ENCODE measurements at places on chromosomes 6 and 20.

DNA sequence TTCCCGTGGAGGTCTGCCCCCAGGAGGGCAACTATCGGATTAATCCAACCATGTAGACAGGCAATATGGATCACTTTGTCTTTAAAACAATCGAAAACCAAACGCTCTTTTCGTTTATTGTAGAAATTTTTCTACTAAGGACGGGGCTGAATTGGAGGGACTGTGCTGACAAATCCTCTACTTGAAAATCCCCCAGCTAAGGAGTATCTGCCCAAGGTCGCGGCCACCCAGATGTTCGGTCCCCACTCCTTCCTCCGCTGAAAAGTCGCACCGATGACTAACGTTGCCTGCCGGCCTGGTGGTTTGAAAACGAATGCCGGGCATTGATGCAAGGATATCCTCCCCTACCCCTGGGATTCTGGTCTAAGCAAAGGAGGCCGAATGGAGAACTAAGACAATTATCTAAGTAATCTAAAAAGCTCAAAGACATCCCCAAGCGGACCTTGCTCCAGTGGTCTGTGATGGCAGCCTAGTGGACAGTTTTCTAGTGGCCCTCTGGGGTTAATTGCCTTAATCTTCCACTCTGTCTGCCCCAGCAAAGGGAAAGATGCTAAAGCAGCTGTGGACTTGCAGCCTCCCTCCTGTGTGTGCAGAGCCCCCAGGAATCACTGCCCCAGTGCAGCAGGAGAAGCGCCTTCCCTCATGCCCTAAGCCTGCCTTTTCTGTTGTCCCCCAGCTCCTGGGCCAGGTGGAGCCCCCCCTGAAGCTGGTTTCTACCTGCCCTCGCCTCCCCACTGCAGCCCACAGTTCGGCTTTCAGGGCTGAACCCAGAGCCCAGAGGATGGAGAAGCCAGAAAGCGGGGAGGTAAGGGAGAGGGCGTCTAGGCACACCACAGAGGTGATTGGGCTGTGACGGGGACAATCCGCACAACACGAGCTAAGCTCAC lies 3.6 kb upstream of the FOXC1 start:
- DNase-seq: no peak

DNA sequence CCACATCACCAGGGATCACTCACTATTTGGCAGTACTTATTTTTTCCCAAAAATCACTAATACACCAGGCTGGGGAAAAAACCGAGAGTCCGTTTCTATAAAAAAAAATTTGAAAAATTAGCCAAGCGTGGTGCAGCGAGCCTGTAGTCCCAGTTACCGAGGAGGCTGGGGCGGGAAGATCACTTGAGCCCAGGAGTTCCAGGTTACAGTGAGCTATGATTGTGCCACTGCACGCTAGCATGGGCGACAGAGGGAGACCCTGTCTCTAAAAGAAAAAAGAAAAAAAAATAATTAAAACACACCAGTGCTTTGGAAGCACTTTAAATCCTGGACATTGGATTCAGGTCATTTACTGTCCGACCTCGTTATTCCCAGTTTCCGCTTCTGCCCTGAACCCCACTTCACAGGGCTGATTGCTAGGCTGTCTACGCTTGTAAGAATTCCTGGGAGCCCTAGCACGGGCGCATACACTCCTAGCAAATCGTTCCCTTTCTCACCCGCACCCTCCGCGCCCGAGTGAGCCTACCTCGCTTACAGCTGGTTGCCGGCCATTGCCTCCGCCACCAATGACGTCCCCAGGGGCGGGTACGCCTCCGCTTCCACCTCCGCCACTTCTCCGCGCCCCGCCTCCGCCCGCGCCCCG lies at the start of gene TPMT:
TPMT (minus strand) TSS at position 571 of the 643 bp plus-strand sequence. CDS start 5,950 bp downstream, outside the sequence.
- peak; percentile 51 for DNase-seq

- DNase-seq: no peak
These were observed 11.5 kb upstream of the CCDC170 start for GRCh38 chr6:151482290-151482689.

- peak; percentile 86 for DNase-seq
These were observed 756 bp upstream of the RBCK1 start for GRCh38 chr20:407133-407952.

GRCh38 chr6:127515234-127515793 lies 3.8 kb downstream of the MTCL3 start:
- no peak for DNase-seq

DNA sequence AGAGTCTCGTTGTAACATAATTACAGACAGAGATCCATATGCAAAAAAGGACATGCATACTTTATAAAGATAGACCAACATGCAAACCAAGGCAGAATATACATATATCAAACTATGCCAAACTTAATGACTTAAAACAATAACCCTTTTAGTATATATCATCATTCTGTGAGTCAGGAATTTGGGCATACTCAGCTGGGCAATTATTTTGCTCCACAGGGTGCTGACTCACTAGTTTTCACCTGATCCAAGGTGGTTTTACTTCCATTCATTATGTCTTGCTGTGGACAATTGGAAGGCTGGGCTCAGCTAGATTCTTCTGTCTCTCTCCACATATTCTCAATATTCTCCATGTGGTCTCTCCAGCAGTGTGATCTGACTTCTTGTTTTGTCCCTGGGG lies 41.2 kb upstream of the RNF146 start:
- no peak for DNase-seq

DNA sequence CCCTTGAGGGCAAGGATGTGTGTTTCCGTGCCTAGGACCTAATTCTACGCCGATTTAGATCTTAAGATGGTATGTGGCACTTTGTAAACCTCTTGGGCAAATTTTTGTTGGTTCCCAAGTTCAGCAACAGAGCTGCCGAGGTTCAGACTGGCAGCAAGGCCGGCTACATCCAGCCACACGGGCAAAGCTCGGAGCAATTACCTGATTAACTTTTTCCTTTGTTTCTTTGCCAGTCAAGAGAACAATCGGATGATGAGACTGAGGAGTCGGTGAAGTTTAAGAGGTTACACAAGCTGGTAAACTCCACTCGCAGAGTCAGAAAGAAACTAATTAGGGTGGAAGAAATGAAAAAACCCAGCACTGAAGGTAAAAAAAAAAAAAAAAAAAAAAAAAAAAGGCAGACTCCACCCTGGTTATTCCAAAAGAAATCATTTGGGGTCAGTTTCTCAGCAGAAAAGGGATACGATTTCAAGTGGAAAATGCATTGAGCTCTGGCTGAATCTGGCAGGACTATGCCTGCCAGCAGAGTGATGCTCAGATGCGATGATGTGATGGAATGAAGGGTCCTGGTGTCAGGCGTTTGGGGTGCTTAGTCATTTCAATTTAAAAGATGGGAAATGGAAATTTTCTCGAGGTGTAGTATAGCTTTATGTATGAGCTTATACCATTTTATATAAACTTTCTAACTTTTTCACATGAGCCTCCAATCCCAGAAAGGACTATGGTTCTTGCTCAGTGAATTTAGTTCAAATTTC lies 171.6 kb downstream of the SASH1 start:
- DNase-seq: no peak

DNA sequence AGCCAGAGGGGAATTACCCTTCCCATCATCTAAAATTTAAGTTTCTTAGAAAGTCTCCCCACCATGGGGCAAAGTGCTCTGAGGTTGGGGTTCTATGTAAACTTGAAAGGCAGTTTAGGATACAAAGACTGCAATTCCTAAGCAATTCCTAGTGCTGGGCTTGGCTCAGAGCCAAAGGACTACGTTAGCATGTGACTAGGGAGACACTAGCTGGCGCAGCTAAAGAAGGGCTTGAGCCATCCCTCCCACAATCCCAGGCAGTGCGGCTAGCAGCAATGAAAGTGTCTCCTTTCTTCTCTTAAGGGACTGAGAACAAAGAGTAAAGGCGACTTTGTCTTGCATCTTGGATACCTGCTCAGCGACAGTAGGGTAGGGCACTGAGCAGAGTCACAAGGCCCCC lies 306.6 kb upstream of the FKBP1C start:
- DNase-seq: no peak

GRCh38 chr6:55528624-55529023 lies 50.4 kb downstream of the HMGCLL1 start:
- DNase-seq: peak; percentile 59

DNA sequence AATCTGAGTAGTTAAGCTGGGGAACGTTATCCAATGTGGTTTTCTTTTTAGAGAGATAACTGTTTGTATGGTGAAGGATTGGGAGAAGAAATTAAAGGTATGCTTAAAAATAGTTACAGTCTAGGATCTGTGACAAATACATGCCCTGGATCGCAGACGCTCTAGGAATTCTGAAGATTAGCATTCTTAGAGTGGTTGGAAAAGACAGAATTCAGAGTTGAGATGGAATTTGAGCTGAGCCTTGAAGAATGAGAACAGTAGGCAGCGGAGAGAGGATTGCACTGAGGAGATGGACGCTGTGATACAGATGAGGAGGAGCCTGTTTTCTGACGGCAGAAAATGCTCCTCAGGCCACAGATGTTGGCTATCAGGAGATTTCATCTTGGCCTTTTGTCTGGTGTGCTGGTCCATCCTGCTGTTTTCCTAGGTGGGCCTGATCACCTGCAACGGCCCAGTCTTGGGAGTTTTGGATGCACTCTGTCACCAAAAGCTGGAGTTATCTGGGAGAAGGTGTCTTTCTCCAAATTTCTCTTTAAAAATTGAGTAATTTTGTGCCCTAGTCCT lies 48.3 kb upstream of the KIF25 start:
- no peak for DNase-seq

DNA sequence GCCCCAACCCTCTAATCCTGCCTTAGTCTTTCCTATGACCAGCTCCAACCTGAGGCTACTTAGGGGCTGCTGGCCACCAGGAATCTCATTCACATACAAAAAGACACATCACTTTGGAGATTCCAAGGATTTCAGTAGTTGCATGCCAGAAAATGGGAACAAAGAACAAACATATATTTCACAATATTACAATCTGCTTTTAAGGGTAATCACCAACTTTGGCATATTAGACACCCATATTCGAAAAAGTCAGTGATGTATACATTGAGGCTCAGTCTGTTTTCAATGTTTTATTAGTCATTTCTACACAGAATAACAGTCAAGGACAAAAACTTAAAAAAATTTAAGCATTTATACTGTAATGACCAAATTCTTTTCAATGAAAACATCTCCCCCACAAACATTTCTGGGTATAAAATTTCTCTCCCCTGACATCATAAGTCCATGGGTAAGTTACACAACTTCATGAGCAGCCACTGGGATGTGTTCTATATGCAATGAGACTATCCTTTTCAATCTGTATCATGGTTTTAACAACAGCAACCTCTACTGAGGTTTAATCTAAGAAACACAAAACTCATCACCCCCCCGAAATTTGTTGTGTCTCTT lies 103.5 kb downstream of the MAP7 start:
- DNase-seq: no peak

DNA sequence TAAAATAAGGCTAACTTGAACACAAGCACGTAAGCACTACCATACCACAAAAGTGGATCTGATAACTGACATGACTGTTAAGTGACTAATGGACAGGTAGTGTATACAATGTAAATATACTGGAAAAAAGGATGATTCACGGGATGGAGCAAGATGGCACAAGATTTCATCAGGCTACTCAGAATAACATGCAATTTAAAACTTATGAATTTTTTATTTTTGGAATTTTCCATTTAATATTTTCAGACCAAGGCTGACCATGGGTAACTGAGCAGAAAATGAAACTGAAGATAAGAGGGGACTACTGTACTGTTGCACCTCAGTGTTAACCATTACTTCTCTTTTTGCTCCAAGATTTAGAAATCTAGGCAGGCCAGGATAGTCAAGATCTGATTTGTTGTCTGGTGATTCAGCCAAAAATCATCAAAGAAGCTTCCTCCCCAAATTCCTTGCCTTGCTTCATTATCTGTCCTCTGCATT lies 45.4 kb downstream of the TPBG start:
- DNase-seq: peak; percentile 74

- no peak for DNase-seq
These were observed 48.9 kb upstream of the EZR start for GRCh38 chr6:158868122-158868480.

- no peak for DNase-seq
These were observed 150.5 kb downstream of the UNC5CL start for GRCh38 chr6:40888456-40888990.

DNA sequence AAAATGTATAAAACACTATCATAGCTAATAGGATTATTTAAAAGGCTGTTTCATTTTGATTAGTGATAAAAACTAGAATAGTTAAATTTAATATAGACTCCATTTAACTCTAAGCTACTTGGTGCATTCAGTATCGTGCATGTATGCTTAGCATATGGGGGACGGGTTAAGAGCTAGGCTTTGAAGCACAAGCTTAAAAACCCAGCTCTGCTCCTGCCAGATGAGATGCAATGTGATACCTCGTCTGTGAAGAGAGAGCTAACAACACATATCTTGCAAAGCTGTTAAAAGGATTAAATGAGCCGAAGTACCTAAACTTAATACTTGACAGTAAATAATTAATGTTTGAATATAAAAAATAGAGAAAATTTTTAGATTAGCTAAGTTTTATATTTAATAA lies 42.2 kb downstream of the DTNBP1 start:
- DNase-seq: no peak

DNA sequence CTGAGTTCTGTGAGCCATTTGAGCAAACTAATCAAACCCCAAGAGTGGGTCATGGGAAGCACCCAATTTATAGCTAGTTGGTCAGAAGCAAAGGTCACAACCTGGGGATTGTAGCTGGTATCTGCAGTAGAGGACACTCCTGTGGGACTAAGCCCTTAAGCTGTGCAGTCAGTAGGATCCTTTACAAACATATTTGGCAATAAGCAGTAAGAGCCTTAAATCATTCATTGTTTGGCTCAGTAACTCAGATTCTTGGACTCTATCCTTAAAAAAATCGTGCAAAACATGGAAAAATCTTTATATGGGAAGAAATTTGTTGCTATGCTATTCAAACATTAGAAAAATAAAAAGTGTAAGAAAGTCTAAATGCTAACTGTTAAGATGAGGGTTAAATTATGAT lies 29.9 kb downstream of the FRK start:
- DNase-seq: no peak

DNA sequence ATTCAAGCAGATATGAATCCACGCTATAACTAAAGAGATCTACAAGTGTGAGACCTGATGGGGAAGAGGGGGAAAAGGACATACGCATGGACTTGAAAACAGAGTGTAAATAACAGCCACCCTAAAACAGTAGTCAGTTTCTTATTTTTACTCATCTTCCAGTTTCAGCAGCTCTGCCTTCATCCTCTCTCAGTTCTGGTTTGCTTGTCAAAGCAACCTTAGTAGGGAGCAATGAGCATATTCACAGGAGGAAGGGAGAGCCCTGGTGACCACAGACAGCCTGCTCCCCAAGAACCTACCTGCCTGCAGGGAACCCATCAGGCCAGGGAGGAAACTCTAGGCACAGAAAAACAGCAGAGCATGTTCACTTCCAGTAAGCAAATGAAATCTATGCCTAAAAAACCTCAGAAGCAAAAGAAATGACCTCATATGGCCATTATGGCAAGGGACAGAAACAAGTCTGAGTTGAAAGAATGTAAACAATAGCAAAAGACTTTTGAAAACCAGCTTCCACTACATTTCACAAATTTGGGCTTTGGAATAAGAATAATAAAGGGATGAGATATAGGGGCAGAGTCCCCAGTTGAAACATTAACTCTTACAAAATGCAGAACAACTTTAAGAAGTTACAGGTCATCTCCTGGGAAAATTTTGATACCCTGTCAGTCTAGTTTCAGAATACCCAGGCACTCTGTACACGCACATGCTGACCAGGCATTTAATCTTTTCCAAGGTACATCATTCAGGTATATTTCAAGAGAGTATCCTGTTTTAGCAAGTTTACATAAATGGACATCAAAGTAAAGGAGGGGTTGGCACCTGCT lies 120.8 kb upstream of the BCLAF1 start:
- DNase-seq: peak; percentile 20

- DNase-seq: no peak
These were observed 969.6 kb downstream of the EYS start for GRCh38 chr6:64737418-64737817.

Data from M059J (cell line).